PC-3 (cell line): ENCODE measurements at places on chromosomes 2 and 18. TPM values are rescaled to one million over a fixed set of nuclear protein-coding genes. Genes with fewer than 3 reads are reported as not detected.

Gene SERPINB5
- 96.5 and 104 TPM in 2 replicates for total RNA-seq

Gene GKN2
- total RNA-seq, result 0.58 TPM in 1 of 2 replicates, not detected in the other

Gene SCN7A
- total RNA-seq, result not detected in 2 replicates

- DNase-seq, result no peak
Observed at GRCh38 chr18:5197032-5197434, at the start of gene AKAIN1. TSS of gene AKAIN1 (minus strand) at chr18:5197257. CDS start at chr18:5197053, 204 bp downstream.

- peak; percentile 27 for DNase-seq
Observed at GRCh38 chr18:44170208-44170880, 510.3 kb upstream of the SETBP1 start.
